Lung (tissue), 17 donors: ENCODE measurements at places on chromosomes 1 and 21. TPM values are rescaled to one million over a fixed set of nuclear protein-coding genes. Genes with fewer than 3 reads are reported as not detected.

Gene NID1
- total RNA-seq, result 55.8 TPM

- DNase-seq, result no peak
These were observed 14.2 kb downstream of the SEMA4A start for GRCh38 chr1:156167536-156167935.

- DNase-seq, result no peak
These were observed 255.9 kb upstream of the VAMP3 start for GRCh38 chr1:7515175-7515574.

Gene F13B
- total RNA-seq, result not detected

GRCh38 chr1:203726417-203726867 lies 38.5 kb upstream of the LAX1 start:
- peak; percentile 7 for DNase-seq

- no peak for DNase-seq
These were observed 1.7 kb downstream of the AKR1A1 start for GRCh38 chr1:45552331-45552730.

DNA sequence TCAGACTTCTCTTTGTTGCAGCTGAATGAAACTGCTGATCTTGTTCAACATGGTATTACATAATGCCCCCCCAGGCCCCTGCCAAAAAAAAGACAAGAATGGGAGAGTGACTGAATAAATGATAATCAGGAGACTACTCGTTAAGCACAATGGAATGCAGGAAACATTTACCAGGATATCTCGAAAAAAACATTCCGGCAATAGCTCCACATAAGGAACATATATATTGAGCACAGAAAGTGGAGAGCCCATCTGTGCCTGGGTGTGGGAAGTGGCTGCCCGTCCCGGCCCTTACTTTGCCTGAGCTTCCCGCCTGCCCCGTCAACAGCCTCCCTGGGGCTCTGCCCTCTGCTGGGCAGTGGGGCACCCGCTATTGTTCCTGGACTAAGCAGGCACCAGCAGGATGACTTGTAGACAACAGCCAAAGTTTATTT lies 13.3 kb downstream of the TRIM11 start:
- DNase-seq, result no peak
